ENCODE measurements at places on chromosomes 13 and 19. TPM values are rescaled to one million over a fixed set of nuclear protein-coding genes. Genes with fewer than 3 reads are reported as not detected.

The ACTMAP gene
- 2.2 TPM for total RNA-seq

The CYP2A6 gene
- total RNA-seq, result not detected

The KLHL26 gene
- total RNA-seq, result 1.7 TPM

The SLITRK1 gene
- not detected for total RNA-seq

The REXO1 gene
- 3.0 TPM for total RNA-seq

The ZNF317 gene
- 27.9 TPM for total RNA-seq

The VAV1 gene
- not detected for total RNA-seq

The CFAP97D2 gene
- total RNA-seq, result not detected

- H3K27ac ChIP-seq, result no peak overlapping the region
- H3K36me3 ChIP-seq, result no peaks in the 10 kb centered on the region
- no peak for DNase-seq
- H3K4me1 ChIP-seq, result no peaks in the 10 kb centered on the region
- H3K4me3 ChIP-seq, result no peak overlapping the region
Measured at GRCh38 chr19:28289295-28290063, 923.5 kb downstream of the UQCRFS1 start.

- no peaks in the 10 kb centered on the region for H3K27me3 ChIP-seq
- no peaks in the 10 kb centered on the region for H3K4me1 ChIP-seq
- no peaks in the 10 kb centered on the region for H3K36me3 ChIP-seq
- no peak within 1 kb of the TSS for H3K4me3 ChIP-seq
Measured at GRCh38 chr19:52369559-52370340, at the start of gene ZNF880. Gene ZNF880, plus strand, starts transcription at chr19:52369923. Its CDS starts 43 bp downstream, at chr19:52369966.

GRCh38 chr13:62933809-62934208 is 1518.2 kb upstream of the PCDH20 start:
- no peaks in the 10 kb centered on the region for H3K36me3 ChIP-seq
- DNase-seq, result no peak

DNA sequence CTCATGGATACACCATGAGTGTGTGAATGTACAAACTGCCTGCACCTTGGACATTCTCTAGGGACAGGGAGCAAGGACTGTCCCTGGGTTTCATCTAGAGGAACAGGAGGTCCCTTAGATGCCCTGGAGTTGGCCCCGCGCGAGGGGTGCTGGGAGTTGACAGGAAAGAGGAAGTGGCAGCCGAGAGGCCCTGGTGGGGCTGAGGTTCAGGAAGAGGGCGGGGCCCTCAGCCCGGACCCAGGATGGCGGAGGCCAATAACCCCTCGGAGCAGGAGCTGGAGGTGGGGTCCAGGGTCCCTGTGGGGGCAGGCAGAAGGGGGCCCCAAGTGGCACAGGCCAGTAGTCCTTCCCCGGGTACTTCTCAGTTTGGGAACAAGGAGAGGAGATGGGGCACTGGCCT is 6.9 kb downstream of the PKN1 start:
- no peak for DNase-seq
- peaks cover 20% of the 10 kb centered on the region for H3K4me1 ChIP-seq
- H3K36me3 ChIP-seq, result peaks cover 28% of the 10 kb centered on the region

- no peaks in the 10 kb centered on the region for H3K36me3 ChIP-seq
- H3K27ac ChIP-seq, result no peak within 1 kb of the TSS
- H3K4me3 ChIP-seq, result no peak within 1 kb of the TSS
- H3K4me1 ChIP-seq, result no peaks in the 10 kb centered on the region
- DNase-seq, result no peak
Measured at GRCh38 chr19:41755328-41755913, at the start of gene CEACAM6. Gene CEACAM6, plus strand, starts transcription at chr19:41755530. Its CDS starts 109 bp downstream, at chr19:41755639.

DNA sequence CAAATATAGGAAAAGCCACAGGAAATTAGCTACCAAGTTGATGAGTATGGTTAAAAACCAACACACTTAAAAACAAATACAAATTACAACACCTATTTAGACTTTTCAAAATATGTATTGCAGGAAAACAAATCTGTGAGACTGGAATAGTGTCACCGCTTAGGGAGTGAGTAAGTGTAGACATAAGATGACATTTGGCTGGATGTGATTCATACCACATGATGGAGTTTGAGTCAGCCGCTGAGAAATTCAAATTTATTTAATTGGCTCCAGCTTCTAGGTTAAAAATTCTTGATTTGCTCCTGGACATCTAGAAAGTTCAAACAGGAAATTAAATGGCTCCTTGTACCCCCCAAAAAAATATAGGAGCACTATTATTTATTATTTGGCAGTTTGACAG is 531.7 kb downstream of the SLITRK1 start:
- no peak for DNase-seq
- H3K4me3 ChIP-seq, result no peak overlapping the region
- no peak overlapping the region for H3K27ac ChIP-seq
- H3K27me3 ChIP-seq, result no peaks in the 10 kb centered on the region

- no peaks in the 10 kb centered on the region for H3K27me3 ChIP-seq
- H3K27ac ChIP-seq, result no peak overlapping the region
- H3K4me3 ChIP-seq, result no peak overlapping the region
- DNase-seq, result no peak
Measured at GRCh38 chr13:34513526-34513925, 428.5 kb upstream of the NBEA start.

GRCh38 chr13:77985866-77986636 is 67.4 kb upstream of the EDNRB start:
- no peaks in the 10 kb centered on the region for H3K36me3 ChIP-seq
- H3K4me3 ChIP-seq, result no peak overlapping the region
- H3K27ac ChIP-seq, result no peak overlapping the region

DNA sequence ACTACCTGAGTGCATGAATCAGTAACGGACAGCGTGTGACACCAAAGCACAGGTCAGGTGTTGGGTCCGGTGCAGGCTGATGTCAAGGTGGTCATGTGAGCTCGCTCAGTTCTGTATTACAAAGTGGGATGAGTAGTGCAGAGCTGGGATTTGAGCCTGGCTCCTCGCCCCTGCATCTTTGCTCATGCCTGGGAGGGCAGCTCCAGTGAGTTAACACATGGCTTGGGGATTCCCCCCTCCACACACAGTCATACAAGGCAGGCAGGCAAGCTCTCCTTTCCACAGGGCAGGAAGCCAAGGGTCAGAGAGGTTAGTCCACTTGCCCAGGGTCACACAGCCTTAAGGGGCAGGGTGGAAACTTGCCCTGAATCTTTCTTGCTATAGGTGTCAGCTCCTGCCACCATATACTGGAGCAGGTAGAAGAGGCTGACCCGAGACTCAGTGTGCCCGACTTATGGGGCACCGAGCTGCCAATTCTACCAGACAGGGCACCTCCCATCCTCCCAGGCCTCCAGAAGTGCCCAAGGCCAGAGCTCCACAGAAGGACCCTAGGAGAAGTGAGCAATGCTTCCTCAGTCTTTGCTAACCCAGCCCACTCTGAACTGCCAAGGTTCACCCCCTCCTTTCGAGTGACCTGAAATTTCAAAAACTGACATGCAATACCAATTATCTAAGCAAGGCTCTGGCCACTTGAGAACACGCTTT is 35.4 kb downstream of the ZNF787 start:
- peaks cover 8% of the 10 kb centered on the region for H3K4me1 ChIP-seq
- no peak overlapping the region for H3K27ac ChIP-seq
- no peak for DNase-seq
- H3K36me3 ChIP-seq, result peaks cover 11% of the 10 kb centered on the region
- H3K4me3 ChIP-seq, result no peak overlapping the region

GRCh38 chr19:45498411-45499195 is at the start of gene PPM1N:
Gene PPM1N, plus strand, starts transcription at chr19:45498443. Its CDS starts 30 bp downstream, at chr19:45498473.
- H3K4me3 ChIP-seq, result peak within 1 kb of the TSS; percentile 64
- peaks cover 44% of the 10 kb centered on the region for H3K4me1 ChIP-seq
- no peak within 1 kb of the TSS for H3K27ac ChIP-seq
- no peaks in the 10 kb centered on the region for H3K36me3 ChIP-seq
